ENCODE measurements at places on chromosomes 16 and 17.

DNA sequence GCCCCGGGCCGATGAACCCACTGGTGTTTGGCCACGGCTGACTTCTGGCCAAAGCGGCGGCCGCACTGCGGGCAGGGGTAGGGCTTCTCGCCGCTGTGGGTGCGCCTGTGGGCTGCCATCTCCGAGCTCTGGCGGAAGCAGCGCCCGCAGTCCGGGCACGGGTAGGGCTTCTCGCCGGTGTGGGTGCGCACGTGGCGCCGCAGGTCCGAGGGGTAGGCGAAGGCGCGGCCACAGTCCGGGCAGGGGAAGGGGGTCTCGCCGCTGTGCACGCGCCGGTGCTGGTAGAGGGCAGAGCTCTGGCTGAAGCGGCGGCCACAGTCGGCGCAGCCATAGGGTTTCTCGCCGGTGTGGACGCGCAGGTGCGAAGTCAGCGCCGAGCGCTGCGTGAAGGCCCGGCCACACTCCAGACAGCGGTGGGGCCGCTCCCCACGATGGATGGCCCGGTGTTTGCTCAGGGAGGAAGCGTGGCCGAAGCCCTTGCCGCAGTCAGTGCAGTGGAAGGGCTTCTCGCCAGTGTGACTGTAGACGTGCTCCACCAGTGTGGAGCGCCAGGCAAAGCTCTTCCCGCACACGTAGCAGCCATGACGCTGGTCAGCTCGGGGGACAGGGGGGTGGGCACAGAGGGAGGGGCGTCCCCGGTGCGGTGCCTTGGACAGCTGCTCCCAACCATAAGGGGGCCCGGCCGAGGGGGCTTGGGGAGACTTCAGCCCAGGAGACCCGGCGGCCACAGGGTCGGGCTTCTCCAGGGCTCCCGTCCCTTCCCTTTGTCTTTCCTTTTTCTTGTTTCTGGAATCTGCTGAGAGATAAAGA, 2.7 kb downstream of the ZNF764 start:
- DNase-seq, result no peak

DNA sequence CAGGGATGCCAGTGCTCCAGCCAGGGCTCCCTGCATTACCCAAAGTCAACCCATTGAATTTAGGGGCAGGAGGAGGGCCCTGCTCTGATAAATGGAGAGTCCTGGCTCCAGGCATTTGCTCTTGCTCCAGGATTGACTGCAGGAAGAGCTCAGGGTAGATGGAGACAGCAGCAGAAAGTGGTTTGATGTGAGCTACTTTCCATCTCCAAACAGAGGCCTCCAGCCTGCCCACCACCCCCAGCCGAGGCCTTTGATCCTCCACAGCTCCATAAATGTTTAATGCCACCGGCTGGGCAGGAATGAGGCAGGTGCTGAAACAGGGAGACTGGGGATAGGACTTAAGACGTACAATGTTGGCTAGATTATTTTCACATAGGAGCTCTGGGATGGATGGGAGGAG, 4.3 kb upstream of the SEZ6 start:
- no peak for DNase-seq

- no peak for DNase-seq
Observed at GRCh38 chr16:46763147-46763546, 15.0 kb upstream of the MYLK3 start.

- DNase-seq, result no peak
Observed at GRCh38 chr16:56466344-56466743, 15.0 kb downstream of the OGFOD1 start.

- DNase-seq, result no peak
Observed at GRCh38 chr16:80433623-80434022, 107.2 kb upstream of the DYNLRB2 start.

DNA sequence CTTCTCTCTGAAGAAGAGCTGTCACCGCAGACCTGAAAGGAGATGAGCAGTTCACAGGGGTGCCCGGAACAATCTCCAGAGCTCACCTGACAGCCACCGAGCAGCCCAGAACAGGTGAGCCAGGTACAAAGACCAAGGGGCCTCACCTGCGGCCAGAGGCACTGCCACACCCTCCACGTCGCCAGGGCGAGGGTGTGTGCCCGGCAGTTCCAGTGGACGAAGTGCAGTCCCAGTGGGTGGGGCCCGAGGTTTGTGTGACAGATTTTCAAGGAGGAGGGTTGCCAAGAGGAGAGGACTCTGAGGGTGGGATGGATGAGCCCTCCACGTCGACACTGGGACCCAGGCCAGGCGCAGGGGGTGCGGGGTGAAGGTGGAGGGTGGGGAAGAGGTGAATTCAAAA, 61.7 kb downstream of the SMPD3 start:
- peak; percentile 63 for DNase-seq

DNA sequence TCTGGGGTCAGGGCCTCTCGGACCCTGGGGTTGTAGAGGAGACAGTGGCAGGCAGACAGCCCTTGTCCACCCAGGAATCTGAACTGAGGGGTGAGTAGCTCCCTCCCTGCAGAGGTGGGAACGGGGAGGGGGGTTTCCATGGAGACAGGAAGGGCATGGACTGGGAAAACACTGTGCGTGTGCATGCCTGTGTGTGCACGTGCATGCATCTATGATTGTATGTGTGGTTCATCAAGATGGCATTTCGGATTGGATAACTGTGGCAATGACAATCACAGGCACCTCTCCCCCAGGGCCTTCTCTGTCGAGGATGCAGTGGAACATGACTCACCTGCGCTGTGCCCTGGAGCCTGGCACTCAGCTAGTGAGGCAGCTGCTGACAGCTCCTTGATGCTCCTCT, 6.1 kb upstream of the CD300C start:
- no peak for DNase-seq

- DNase-seq, result no peak
Observed at GRCh38 chr16:10611825-10612342, 31.5 kb upstream of the EMP2 start.

- DNase-seq, result no peak
Observed at GRCh38 chr17:1074886-1075605, 78.1 kb downstream of the TIMM22 start.

DNA sequence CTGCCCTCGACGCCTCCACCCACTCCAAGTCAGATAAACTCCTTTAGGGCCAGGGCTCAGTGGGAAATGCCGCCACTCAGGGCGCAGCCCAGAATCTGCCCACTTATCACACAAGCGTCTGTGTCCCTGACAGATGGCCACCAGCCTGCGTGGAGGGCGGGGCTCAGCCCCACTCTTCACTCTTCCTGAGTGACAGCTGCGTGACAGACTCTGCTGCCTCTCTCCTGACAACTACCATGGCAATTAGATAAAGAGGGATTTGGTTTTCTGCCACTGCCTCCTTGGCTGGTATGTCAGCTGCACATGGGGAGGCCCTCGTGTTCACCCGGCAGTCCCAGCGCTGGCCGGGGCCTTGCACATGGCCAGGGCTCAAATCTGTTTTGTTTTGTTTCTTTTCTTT, 96.2 kb downstream of the RTN4RL1 start:
- DNase-seq, result no peak

DNA sequence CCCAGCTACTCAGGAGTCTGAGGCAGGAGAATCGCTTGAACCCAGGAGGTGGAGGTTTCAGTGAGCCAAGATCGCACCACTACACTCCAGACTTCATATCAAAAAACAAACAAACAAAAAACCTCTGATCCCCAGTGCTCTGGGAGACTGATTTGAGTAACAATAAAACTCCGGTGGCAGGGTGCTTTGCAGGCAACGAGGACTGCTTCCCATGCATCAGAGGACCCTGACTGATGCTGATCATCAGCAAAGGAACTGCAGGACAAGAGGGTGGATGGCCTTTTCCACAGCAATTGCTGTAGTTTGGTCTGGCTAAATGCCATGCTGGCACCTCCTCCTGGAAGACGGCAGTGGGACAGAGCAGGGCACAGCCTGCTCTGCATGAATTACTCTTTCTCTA, 6.4 kb upstream of the SLC39A11 start:
- no peak for DNase-seq

- no peak for DNase-seq
Observed at GRCh38 chr17:9346296-9346926, 229.2 kb downstream of the STX8 start.

DNA sequence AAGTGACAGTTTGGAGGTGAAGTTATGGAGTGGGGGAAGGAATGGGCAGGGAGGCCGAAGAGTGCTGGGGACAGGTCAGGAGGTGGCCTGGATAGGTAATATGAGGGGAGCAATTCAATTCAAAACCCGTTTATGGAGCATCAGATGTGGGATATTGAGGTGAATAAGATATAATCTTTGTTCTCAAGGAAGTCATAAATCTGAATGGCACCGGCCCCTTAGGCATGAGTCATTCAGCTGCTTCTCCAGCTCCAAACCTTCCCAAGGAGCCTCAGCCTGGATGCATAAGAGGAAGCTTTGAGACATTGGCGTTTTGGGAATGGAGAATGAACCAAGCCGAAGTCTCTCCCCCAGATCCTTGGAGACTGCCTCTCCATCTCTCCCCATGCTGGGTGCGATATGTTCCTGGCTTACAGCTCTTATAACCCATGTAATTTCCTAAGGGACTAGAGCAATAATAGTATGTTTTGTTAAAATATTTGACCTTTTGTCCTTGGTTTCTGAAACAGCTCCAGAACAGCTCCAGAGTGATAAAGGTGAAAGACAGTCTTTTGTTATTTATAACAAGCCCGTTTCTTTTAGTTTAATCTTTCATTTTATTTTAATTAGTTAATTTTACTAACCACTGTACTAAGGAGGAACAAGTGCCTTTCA, 1.7 kb downstream of the TUBG2 start:
- DNase-seq, result no peak

DNA sequence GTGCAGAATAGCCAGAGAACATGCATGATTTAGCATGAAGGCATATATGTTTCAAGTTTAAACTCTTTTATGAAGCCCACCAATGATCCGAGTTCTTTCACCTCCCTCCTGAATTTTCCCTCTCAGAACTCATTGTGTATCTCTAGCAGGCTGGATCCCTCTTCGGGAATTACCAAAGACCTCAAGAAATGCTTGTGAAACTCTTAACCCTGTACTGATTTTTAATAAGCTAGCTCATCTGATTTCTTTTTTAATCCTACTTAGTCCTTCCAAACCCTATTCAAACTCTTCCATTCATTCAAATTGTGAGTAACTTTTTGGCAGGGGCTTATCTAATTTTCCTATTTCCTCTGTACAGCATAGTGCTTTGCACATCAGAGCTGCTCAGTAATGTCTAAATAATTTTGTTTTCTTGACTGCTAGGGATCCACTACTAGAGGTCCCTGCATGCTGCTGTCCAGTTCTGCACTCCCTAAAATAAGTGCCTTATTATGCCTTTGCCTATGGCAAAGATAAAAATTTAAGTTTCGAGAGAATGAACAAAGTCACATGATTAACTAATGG, 723.8 kb downstream of the CDH11 start:
- no peak for DNase-seq

DNA sequence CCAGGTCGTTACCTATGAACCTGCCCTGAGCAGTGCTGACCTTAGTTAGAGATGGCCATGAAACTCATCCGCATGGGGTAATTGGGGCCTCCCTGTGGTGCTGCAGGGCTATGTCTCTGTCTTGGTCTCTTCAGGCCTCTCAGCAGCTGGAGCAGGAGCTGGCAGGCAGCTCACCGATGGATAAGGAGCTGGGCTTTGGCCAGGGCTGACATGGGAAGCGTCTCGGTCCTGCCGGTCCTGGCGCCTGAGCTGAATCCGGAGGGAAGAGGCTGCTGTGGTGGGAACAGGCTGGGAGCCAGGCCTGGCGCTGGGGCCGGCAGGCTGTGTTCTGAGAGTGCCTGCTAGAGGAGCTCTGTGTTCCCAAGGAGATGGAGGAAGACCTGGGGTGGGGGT, 10.1 kb downstream of the IL32 start:
- DNase-seq, result no peak

GRCh38 chr17:33469911-33470310, 176.8 kb upstream of the ASIC2 start:
- DNase-seq, result no peak

DNA sequence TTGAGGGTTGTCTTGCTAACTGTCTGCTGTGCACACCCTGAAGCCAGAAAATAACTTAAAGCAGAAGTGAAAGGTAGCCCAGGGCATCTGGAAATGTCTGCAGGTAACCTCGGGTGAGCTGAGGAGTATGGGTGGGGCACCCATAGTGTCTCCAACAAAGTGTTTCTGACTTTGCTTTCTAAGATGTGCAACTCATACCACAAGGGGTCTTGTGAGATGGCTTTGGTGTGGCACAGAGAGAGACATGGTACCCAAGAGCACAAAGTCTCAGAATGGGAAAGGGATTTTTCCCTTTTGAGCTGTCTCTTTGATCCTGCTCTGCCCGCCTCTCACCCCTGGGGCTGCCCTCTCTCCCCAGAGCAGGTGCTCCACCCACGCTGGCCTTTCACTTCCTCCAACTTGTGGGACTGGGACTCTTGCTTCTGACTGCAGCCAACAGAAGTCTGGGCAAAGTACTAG, 6.9 kb downstream of the CHD9 start:
- DNase-seq, result peak; percentile 50

- no peak for DNase-seq
Observed at GRCh38 chr16:4698321-4699045, 5.1 kb downstream of the NUDT16L1 start.

DNA sequence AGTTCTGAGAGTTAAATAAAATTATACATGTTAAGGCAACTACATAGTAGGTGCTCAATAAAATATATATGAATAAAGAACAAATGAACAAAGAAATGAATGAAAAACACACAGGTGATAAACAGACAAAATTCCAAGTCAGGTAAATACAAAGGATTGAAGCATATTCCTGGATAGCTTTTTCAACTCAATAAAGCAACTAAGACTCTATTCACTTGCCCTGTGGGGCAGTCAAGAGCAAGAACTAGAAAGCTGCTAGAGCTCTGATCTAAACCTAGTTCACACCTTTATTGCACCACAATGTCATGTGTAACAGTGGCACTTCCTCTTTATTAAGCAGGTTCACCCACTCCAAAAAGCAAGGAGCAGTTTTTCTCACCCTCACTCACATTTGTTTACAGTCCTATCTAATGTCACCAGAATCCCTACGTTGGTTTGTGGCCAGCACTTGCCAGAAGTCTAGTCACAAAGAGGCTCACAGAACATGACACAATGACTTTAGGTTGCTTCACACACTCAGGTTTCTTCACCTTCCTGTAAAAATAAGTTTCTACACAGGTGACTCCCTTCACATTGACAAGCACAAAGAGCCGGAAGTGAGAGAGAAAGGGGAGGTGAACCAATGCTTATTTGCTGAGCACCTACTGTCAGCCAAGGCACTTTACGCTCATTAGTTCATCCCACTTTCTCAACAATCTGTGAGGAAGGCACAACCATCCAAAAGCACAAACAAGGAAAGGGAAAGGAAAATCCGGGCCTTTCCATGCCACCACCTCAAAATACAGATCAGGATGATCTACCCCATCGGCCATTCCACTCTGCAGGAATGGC, 70.8 kb downstream of the XPO6 start:
- DNase-seq, result no peak

- no peak for DNase-seq
Observed at GRCh38 chr17:36857698-36858097, 79.6 kb upstream of the LHX1 start.

- no peak for DNase-seq
Observed at GRCh38 chr17:49699966-49700575, 7.7 kb downstream of the SLC35B1 start.

GRCh38 chr17:17303847-17304490, 796 bp downstream of the NT5M start:
- DNase-seq, result no peak

- no peak for DNase-seq
Observed at GRCh38 chr16:75502916-75503605, 7.8 kb upstream of the CHST6 start.

GRCh38 chr16:49440156-49441065, 66.8 kb downstream of the C16orf78 start:
- DNase-seq, result no peak

GRCh38 chr16:54027558-54027957, 259.0 kb downstream of the IRX3 start:
- no peak for DNase-seq
